NCI-H187 treated with DMSO at 0.1 percent for 48 hours (cell line): ENCODE measurements at places on chromosomes 7 and 10.

DNA sequence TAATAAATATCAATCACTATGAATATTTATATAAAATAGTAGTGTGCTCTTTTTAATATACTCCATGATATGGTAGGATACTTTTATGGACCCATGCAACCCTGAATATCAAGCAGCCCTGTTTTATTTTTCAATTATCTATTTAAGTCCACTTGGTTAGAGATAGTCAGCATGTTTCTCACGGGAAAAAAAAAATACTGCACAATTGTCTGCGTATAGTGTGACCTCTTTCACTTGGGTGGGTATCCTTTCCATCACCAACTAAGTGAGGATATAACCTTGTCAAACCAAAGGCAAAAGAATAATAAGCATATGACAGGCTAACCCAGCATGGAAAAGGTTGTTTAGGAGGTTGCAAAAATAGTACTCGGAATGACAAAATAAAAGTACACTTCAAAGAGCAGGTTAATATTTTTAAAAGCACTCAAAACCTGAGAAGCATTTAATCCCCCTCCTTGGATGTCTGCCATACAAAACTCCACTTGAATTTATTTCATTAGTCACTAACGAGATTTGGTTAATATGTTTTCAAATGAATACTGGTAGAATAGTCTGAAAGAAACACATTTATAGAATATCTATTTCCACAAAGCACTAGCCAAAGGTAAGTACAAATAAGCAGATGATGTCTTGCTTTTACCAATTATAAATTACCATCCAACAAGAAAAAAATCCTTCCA is 76.5 kb downstream of the IMMP2L start:
- no peak for DNase-seq

- DNase-seq, result no peak
Observed at GRCh38 chr10:118027397-118027796, 19.3 kb downstream of the RAB11FIP2 start.

GRCh38 chr10:30639946-30640786 is 10.6 kb upstream of the LYZL2 start:
- DNase-seq, result no peak

DNA sequence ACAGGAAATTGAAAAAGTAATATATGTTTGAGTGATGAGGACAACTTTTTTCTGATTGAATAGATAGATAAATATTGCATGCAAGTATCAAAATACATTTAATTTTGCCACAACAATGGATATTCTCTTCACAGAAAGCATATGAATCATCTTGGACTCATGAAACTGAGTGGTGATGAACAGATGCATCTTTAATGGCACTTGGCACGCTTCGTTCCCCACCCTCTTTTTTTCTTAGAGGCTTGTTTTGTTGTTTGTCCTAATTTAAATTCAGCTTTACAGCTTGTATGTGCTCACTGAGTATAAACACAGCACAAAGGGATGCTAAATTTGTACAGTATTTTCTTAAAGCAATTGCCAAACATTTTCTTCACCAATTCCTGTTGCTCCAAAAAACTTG is 145.0 kb upstream of the YAE1 start:
- no peak for DNase-seq

DNA sequence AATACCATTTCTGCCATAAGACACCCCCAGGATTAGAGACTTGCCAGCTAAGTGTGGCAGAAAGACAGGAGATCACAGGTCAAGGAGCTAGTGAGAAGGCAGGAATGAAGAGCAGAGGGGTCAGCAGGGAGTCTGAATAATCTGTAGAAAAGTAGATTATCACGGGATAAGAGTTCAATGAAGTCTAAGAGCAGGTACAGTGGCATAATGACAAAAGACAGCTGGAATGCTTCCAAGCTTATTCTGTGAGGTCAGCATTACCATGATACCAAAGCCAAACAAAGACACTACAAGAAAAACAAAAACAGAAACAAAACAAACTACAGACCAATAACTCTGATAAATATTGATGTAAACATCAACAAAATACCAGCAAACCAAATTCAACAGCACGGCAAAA is 20.8 kb downstream of the PILRA start:
- no peak for DNase-seq
